GM23248 (cell line): ENCODE measurements at places on chromosomes 1 and 21.
A peak's percentile ranks its signal among the peaks of the same experiment; 100 is the strongest.

DNA sequence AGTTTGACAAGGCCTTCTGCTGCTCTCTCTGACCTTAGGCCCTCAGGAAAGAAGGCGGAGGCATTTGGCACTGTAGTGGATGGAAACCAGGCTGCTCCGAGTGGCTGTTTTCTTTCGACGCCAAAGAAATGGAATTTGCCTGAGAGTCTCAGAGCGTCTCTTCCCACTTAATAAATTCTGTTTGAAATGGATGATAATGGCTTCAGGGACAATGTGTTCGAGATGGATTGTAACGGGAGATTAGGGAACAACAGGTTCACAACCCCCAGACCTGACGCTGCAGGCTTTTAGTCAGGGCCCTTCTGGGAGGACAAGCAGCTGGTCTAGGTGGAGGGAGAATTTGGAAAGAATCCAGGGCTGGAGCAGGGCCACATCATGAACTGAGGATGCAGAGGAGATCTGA, 58.6 kb downstream of the TLR5 start:
- no peak for DNase-seq
- no peak overlapping the region for H3K27ac ChIP-seq
- H3K4me1 ChIP-seq = 0 out of 2 replicates have a peak, but pooled peaks cover 3% of the 10 kb centered on the region
- no peaks in the 10 kb centered on the region for H3K36me3 ChIP-seq
- H3K4me3 ChIP-seq = no peak overlapping the region
- peaks cover 30% of the 10 kb centered on the region for H3K27me3 ChIP-seq

DNA sequence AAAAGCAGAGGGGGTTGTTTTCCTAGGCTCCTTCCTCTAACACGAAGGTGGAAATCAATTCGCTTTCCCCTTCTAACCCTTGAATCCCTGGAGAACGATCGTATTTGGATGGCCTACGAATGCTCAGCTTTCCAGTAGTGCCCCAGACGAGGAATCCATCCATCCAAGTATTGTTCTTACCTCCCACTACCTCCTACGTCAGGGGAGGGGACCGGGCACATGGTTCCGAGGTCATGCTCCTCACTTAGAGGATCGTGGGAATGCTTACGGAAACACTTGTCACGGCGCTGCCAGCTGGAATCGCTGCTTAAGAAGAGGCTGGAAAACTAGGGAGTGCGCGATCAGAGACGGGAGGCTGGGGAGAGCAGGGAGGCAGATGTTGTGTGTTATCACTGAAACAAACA, 47.4 kb downstream of the CAPZB start:
- H3K4me1 ChIP-seq = peaks cover 100% of the 10 kb centered on the region
- H3K27me3 ChIP-seq = no peaks in the 10 kb centered on the region
- peaks cover 4% of the 10 kb centered on the region; the same call in 1 of the 2 replicates for H3K36me3 ChIP-seq
- H3K4me3 ChIP-seq = no peak overlapping the region
- DNase-seq = no peak

GRCh38 chr21:33374450-33375096, 28.6 kb upstream of the IFNGR2 start:
- peak; percentile 58 for DNase-seq
- no peak overlapping the region for H3K27ac ChIP-seq
- H3K4me1 ChIP-seq = peaks cover 22% of the 10 kb centered on the region
- H3K27me3 ChIP-seq = no peaks in the 10 kb centered on the region
- H3K4me3 ChIP-seq = no peak overlapping the region
- H3K36me3 ChIP-seq = no peaks in the 10 kb centered on the region

DNA sequence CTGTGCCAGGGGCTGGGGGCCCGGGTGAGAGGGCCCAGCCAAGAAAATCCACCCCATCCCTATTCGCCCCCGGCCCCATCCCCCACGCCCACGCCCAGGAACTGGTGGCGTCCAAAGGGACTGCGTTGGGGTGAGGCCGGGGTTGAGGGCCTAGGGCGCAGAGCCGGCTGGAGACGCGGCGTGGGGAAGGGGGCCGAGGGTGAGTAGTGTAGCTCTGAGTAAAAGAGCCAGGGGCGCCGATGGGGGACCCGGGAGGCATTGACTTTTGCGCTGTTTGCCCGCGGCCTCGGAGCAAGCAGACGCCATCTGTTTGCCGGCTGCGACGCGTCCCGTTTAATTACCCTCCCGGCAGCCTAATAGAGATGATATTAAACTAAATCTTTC, 3.5 kb upstream of the DMRTA2 start:
- peaks cover 100% of the 10 kb centered on the region for H3K27me3 ChIP-seq
- H3K4me3 ChIP-seq = no peak overlapping the region
